ENCODE measurements at places on chromosomes 2 and 18. TPM values are rescaled to one million over a fixed set of nuclear protein-coding genes. Genes with fewer than 3 reads are reported as not detected.

DNA sequence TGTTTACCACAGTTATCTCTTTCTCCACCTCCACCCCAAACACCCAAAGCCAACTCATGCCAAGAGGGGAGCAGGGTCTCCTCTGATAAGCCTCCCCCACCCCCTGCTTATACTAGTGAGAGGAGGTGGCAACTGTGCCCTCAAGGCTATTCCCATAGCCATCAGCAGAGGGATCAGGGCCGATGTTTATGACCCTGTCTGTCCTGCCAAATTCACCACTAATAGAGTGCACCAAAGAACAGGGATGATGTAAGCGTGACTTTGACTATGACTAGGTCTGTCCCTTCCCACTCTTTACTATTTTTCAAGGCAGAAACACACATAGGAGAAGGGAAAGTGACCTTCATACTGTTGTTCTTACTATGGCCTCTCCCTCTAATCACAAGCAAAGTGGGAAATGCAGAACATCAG is 74.6 kb downstream of the CLHC1 start:
- no peaks in the 10 kb centered on the region for H3K27me3 ChIP-seq
- H3K4me1 ChIP-seq: peaks cover 83% of the 10 kb centered on the region
- H3K27ac ChIP-seq: no peak overlapping the region
- no peak for DNase-seq
- H3K36me3 ChIP-seq: no peaks in the 10 kb centered on the region

GRCh38 chr2:189213250-189213649 is 33.7 kb upstream of the COL5A2 start:
- H3K4me3 ChIP-seq: no peak overlapping the region
- H3K4me1 ChIP-seq: peaks cover 10% of the 10 kb centered on the region
- H3K36me3 ChIP-seq: no peaks in the 10 kb centered on the region
- H3K27ac ChIP-seq: no peak overlapping the region

DNA sequence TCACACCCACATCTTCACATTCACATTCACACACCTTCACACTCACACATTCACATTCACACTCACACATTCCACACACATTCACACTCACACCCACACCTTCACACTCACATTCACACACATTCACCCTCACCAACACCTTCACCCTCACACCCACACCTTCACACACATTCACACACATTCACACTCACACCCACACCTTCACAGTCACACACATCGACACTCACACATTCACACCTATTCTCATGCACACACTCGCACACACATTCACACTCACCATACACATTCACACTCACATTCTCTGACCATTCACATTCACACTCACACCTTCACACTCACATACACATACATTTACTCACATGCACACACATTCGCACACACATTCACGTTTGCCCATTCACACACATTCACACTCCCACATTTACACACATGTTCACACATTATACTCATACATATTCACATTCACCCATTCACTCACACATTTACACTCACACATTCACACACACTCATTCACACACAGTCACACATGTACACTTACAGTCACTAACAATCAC is 62.7 kb downstream of the BIN1 start:
- no peak overlapping the region for H3K27ac ChIP-seq
- no peak for DNase-seq
- H3K36me3 ChIP-seq: 0 out of 2 replicates have a peak, but pooled peaks cover 4% of the 10 kb centered on the region
- no peaks in the 10 kb centered on the region for H3K27me3 ChIP-seq

DNA sequence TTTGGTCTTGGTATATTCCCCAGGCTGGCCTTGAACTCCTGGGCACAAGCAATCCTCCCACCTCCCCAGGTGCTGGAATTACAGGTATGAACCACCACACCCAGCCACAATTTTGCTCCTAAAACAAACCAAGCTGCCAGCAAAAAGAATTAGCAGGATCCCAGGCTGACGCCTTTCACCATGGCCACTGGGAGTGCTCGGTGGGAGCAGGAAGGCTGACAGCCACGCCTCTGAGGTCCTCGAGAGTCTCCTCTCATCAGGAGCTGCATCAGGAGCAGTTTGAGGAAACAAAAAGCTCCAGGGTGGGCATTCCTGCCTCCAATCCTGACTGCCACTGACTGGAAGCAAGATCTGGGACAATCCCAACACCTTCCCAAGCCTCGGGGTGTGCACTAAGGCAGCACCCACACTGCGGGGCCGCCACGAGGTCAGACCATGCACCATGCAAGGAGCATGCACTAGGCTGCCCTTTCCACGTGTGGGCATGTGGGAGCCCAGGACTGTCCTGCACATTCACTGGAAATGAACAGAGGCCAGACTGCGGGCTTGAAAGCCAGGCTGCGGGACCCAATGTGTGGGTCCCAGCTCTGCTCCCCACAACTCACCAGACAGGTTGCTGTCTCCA is 51.4 kb downstream of the TFCP2L1 start:
- H3K27me3 ChIP-seq: no peaks in the 10 kb centered on the region
- H3K27ac ChIP-seq: no peak overlapping the region
- H3K4me1 ChIP-seq: no peaks in the 10 kb centered on the region
- no peak overlapping the region for H3K4me3 ChIP-seq

DNA sequence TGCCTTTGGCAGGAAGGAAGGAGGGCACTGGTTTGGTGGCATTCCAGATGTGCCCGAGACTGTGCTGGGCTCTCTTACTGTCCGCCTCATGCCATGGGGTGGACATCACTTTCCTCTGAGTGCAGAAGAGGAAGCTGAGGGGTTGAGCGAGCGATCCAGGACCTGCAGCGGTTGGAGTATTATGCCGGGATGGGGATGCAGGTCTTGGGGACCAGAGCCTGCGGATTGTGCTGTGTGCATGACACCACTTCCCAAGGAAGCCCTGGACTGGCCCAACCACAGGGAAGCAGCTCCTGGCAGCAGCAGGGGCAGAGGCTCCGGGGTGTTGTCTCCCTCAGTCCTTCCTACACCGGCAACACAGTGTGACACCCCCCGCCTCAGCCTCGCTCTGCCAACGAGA is 44.5 kb downstream of the ATP6V1C2 start:
- DNase-seq: no peak
- H3K36me3 ChIP-seq: no peaks in the 10 kb centered on the region
- no peak overlapping the region for H3K27ac ChIP-seq
- H3K27me3 ChIP-seq: no peaks in the 10 kb centered on the region

- no peaks in the 10 kb centered on the region for H3K4me1 ChIP-seq
- no peak overlapping the region for H3K27ac ChIP-seq
- H3K4me3 ChIP-seq: no peak overlapping the region
Observed at GRCh38 chr2:142058149-142058548, 72.7 kb downstream of the LRP1B start.

- H3K27me3 ChIP-seq: no peaks in the 10 kb centered on the region
- H3K4me3 ChIP-seq: no peak overlapping the region
- no peaks in the 10 kb centered on the region for H3K36me3 ChIP-seq
- no peak for DNase-seq
- H3K4me1 ChIP-seq: peaks cover 41% of the 10 kb centered on the region
Observed at GRCh38 chr2:33019796-33020195, 73.0 kb downstream of the LTBP1 start.

- no peaks in the 10 kb centered on the region for H3K27me3 ChIP-seq
- no peak for DNase-seq
- no peaks in the 10 kb centered on the region for H3K36me3 ChIP-seq
- H3K4me1 ChIP-seq: no peaks in the 10 kb centered on the region
- H3K27ac ChIP-seq: no peak overlapping the region
Observed at GRCh38 chr18:68925268-68925667, 127.4 kb downstream of the CCDC102B start.

- no peaks in the 10 kb centered on the region for H3K27me3 ChIP-seq
- H3K4me3 ChIP-seq: no peak overlapping the region
- no peaks in the 10 kb centered on the region for H3K36me3 ChIP-seq
- no peaks in the 10 kb centered on the region for H3K4me1 ChIP-seq
Observed at GRCh38 chr2:200677721-200678532, 92.1 kb downstream of the AOX1 start.

DNA sequence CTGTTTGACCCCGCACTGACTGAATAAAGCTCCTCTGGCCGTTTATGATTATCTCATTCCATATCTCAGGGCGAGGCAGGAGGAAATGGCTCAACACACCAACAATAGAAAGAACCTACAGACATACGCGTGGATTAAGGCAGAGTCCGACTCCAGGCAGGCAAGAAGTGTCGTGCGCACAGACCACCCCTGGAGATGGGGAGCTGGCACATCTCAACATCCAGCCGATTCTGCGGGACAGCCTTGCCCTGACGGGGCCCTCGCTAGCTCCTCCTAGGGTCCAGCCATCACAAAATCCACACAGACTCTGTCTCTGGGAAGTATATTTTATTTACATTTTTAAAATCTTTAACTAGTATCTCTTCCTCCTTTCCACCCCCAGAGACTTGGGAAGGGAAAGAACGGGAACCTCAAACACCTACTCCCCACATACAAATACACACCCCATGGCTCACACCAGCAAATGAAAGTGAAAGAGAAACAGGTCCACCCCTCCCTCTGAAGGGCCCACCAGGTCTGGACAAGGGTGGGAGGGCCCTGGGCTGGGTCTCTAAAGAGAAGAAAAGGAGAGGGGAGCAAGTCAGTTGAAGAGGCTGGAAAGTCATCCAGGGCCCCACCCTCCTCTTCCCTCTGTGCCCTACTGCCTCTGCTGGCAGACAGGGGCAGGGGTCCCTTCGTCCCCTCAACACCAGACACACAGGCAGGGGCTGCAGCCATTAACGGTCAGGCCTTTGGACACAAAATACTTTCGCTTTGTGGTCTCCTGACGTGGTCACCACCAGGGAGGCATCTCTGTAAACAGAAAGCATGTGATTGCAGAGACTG is 3.2 kb downstream of the GPBAR1 start:
- H3K27ac ChIP-seq: no peak overlapping the region
- H3K4me3 ChIP-seq: no peak overlapping the region

DNA sequence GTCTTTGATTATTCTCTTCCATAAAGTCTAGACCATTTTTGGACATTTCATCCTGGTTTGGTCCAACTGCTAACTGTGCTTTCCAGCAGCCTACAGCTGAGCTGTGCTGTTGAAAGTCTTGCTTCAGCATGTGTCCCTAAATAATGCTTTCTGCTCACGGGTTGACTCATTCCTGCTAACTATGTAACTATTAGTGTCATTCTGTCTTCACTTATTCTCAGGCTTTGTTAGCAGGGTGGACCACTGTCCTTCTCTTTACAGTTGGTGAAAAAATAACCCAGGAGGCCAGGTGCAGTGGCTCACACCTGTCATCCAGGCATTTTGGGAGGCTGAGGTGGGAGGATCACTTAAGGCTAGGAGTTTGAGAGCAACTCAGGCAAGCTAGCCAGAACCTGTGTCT is 8.9 kb downstream of the ADAM23 start:
- H3K27ac ChIP-seq: no peak overlapping the region
- no peaks in the 10 kb centered on the region for H3K36me3 ChIP-seq
- DNase-seq: no peak
- H3K4me1 ChIP-seq: peaks cover 14% of the 10 kb centered on the region

- H3K4me3 ChIP-seq: no peak overlapping the region
- no peak overlapping the region for H3K27ac ChIP-seq
- no peaks in the 10 kb centered on the region for H3K36me3 ChIP-seq
- no peaks in the 10 kb centered on the region for H3K27me3 ChIP-seq
- H3K4me1 ChIP-seq: peaks cover 5% of the 10 kb centered on the region
- DNase-seq: no peak
Observed at GRCh38 chr2:168427451-168427850, 28.6 kb upstream of the CERS6 start.

DNA sequence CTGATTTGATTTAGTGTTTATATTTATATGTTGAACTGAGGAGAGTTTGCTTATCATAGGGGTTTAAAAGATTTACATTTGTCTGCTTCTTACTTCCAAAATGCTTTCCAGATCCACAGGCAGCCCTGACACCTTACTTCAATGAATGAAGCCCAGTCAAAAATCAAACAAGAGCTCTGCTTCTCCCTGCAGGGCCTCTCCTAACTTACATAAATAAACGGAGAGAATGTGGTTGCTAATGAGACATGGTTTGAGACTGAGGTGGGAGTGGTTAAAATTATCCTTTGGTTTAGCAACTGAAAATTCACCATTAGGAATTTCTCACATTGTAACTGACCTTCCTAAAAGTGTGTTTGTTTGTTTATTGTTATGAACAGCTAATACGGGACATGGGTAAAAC is 612.3 kb upstream of the FANCL start:
- H3K4me1 ChIP-seq: no peaks in the 10 kb centered on the region
- peaks cover 12% of the 10 kb centered on the region for H3K27me3 ChIP-seq
- H3K36me3 ChIP-seq: no peaks in the 10 kb centered on the region
- no peak overlapping the region for H3K27ac ChIP-seq

Gene GREB1
- total RNA-seq: 0.20 TPM

Gene DUSP2
- total RNA-seq: 5.2 TPM

Gene SCYGR4
- not detected for total RNA-seq

Gene SLC19A3
- total RNA-seq: 4.5 TPM

Gene MALL
- 32.4 TPM for total RNA-seq

Gene ZAP70
- total RNA-seq: not detected

All from PC-9 (cell line).